Lower leg skin (tissue), 4 donors: ENCODE measurements at places on chromosomes 1 and 21. TPM values are rescaled to one million over a fixed set of nuclear protein-coding genes. Genes with fewer than 3 reads are reported as not detected.

Gene SRP9
- 191 TPM for total RNA-seq

Gene ADORA3
- total RNA-seq, result 2.0 TPM

Gene CGN
- total RNA-seq, result 50.4 TPM

Gene MNDA
- total RNA-seq, result 3.3 TPM

Gene GJA9
- total RNA-seq, result 0.19 TPM

Gene TMPRSS3
- total RNA-seq, result 0.78 TPM

Gene TMCO2
- not detected for total RNA-seq

DNA sequence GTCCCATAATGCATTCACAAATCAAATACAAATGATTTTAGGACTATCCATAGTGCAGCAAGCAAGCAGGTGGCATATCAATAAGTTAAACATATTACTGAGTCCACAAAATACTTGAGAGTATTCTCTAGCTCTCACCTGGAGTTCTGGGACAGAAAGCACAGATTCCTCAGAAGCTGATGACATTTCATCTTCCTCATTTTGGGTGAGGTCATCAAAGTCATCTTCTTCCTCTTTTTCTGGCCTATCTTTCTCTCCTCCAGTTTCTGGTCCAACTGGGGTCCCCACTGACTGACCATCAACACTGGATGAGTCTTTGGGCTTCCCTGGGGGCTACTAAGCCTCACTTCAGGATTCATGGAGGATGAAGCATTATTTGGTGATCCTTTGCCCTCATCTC lies 38.9 kb downstream of the YY1AP1 start:
- DNase-seq, result no peak

DNA sequence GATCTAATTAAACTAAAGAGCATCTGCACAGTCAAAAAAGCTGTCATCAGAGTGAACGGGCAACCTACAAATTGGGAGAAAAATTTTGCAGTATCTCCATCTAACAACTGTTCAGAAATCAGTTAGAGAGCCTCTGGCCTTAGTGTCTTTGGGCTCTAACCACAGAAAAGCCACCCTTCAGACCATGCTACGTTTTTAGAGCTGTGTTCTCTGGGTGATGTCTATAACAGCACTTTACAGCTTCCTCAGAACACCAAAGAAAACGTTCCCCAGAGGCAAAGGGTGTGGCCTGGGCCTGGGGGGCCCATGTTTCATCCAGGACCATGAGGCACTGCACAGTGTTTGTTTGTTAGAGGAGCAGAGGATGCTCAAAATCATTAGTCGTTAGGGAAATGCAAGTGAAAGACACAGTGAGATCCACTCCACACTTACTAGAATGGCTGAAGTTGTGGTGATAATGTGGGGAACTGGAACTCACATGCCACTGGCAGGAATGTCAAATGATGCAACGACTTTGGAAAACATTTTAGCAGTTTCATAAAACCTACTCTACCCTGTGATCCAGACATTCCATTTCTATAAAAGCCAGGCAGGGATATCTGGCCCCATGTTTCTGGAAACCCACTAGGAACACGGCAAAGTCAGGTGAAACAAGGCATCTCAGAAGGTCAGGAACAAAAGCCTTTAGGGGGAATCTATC lies 250.4 kb upstream of the HOOK1 start:
- DNase-seq, result no peak

DNA sequence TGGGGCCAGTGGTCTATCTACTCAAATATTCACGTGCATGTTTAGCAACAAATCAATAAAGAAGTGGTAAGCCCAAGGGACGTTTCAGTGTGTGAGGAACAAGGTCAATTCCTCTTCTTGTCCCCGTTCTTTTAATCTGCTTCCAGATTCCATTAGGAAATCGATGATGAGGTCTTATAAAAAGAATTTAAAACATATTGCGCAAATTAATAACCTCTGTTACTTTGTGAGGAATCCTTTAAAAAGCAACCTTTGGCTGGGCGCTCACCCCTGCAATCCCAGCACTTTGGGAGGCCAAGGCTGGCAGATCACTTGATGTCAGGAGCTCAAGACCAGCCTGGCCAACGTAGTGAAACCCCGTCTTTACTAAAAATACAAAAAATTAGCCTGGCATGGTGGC lies 113.0 kb upstream of the TMPRSS2 start:
- DNase-seq, result no peak

- DNase-seq, result no peak
These were observed 45.7 kb downstream of the PSMG1 start for GRCh38 chr21:39137248-39138178.

- no peak for DNase-seq
These were observed 255.7 kb upstream of the FMN2 start for GRCh38 chr1:239835946-239836440.
